ENCODE measurements at places on chromosomes 2 and 18.

- DNase-seq: no peak
These were observed 147.8 kb downstream of the TMEM18 start for GRCh38 chr2:529424-529823.

- no peak for DNase-seq
These were observed 109.1 kb upstream of the NCK2 start for GRCh38 chr2:105635564-105635963.

DNA sequence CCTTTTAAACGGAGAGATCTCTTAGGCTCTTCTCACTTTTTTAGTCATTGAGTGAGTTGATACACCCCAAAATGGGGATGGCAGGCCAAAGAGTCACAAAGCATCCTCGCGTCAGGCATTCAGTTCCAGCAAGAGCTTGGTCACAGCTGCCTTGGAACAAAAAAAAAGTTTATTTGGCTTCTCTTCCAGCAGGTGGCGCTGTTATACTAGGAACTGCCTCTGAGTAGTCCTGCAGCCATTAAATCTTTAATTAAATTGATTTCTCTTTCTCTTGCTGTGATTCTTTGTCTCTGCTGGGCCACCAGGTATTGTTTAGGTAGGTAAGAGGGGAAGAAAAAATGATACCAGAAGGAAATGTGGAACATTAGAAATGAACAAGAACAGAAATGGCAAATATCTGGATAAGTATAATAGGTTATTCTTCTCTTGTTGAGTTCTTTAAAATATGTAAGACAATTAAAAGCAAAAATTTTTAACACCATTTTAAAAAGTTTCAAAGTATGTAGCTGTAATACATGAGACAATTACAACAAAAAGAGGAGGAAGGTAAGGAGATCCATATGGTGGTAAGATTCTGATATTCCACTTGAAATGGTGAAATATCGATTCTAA, 175.1 kb downstream of the GALNT1 start:
- peak; percentile 27 for DNase-seq

- no peak for DNase-seq
These were observed 59.8 kb downstream of the INHBB start for GRCh38 chr2:120405759-120406099.

DNA sequence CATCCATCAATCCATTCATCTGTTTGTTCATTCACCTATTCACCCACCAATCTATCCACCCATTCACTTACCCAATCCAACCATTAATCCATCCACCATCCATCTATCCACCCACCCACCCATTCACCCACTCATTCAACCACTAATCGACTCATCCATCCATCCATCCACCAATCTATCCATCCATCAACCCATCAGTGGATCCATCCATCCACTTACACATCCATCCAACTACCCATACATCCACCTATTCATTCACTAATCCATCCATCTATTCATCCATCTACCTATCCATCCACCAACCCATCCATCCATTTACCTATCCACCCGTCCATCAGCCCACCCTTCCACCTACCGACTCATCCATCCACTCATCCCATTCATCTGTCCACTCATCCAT, 11.3 kb downstream of the MYO7B start:
- no peak for DNase-seq

DNA sequence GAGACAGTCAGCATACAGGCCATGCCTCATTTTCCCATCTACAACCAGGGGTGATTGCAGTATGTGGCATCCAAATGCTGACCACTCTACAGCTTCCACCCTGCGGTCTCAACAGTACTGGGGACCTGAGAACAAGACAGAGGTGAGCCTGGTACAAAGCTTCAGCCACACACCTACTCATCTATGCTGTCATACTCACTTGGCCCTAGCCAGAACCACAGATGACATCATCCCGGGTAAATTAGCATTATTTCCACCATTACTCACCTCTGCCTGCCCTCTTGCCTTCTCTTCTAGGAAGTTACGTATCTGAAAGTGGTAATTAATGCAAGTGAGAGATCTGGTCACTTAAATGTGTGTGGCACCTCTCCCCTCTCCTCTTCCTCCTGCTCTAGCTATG, 208.2 kb upstream of the ARL4C start:
- DNase-seq: no peak

GRCh38 chr18:48428475-48429177, 19.4 kb upstream of the ZBTB7C start:
- no peak for DNase-seq

- DNase-seq: no peak
These were observed 9.0 kb downstream of the DTNB start for GRCh38 chr2:25664183-25664964.

GRCh38 chr2:24049485-24050021, at the start of gene FKBP1B:
Gene FKBP1B (plus strand): TSS chr2:24049741. CDS start chr2:24049850, 109 bp downstream.
- DNase-seq: peak; percentile 51

DNA sequence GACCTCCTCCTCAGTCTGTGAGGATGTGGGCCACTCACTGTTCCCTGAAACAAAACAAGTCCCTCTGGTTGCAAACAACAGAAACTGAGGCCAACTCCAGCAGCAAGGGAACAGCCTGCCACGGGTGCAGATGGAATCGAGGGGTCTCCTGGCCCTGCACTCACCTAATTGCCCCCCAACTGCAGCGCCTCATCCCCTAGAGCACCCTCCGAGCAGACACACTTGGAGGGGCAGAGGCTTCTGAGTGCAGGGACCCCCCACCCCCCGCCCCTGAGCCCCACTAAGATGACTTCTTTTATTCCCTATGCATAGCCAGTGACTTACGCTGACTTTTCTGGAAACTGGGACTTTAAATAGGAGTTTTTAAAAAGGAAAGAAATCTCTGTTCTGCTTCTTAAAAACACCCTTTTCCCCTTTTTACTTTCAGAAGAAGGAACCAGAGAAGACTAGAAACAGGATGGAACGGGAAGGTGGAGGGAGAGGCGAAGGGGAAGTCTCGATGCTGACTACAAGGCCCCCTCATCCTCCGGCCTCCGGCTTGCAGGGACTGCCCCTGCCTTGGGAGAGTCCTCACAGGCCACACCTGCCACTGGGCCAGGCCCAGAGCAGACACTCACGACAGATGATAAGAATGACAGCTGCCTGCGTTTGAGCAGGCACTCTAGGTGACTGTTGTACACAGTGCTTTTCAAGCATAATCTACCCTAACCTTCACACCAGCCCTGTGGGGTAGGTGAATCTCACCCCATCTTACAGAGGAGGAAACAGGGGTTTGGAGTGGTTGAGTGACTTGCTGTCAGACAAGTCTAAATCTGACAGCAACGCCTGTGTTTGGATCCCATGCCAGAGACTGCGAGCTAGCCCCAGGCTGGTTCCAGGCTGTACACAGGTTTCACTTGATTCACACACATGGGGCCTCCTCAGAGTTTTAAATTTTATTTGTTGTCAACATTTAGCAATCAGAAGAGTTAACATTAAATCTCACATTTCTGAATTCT, 28.2 kb upstream of the BIN1 start:
- DNase-seq: no peak

GRCh38 chr2:111048856-111049768, 71.6 kb upstream of the BCL2L11 start:
- DNase-seq: no peak

DNA sequence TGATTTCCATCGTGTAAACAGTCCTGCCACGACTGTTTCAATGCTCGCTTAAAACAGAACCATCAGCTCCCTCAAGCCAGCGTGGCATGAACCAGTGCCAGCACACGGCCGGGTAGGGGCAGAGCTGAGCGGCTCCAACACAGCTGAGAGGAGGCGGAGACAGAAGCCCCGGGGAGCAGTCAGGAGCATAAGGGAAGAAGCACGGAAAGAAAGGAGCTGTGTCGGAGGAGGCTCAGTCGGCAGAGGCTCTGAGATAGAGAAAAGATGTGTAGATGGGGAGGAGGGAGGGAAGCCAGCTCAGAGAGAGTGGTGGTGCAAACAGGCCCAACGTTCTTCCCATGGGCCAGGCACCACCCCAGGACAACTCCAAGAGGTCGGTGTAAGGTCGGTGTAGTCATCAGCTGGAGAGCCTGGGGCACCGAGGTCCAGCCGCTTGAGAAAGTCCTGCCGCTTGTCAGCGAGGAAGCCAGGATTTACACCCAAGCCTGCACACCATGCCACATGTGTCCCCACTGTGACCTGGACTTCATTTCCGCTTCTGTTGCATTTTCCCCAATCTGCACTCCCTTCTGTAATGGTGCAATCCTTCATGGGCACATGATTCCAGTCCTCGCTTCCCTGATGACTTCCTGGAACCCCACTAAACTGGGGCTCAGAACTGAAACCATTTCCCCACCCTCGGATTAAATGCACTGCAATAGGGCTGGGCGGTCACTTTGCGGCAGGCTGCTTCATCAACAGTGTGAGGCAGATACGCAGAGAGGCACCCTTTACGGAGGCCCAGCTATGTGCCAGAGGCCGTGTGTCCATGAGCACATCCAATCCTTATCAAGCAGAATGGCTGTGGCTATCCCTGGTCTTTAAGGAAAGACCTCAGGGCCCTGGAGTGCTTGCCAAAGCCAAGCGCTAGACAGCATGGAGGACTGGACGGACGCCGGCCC, 43.5 kb downstream of the CYP27C1 start:
- no peak for DNase-seq

DNA sequence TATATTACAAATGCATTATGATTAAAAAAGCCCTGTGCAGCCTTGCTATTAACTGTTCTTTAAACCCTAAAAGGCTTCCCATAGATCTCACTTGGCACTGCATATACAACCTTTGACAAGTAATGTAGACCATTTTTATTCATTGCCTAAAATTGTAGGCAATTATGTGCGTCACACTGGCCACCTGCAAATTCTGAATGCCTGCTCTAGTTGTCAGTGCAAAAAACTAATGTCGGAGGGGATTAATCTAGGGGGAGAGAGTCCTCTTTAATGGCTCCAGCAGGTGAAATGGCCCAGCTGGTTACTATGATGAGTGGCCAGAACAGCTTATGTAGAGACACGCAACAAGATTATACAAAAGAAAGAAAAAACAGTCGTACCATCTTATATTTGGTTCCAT, 123.2 kb downstream of the OLA1 start:
- no peak for DNase-seq

- no peak for DNase-seq
These were observed 191.9 kb upstream of the TCF4 start for GRCh38 chr18:55779691-55780585.

DNA sequence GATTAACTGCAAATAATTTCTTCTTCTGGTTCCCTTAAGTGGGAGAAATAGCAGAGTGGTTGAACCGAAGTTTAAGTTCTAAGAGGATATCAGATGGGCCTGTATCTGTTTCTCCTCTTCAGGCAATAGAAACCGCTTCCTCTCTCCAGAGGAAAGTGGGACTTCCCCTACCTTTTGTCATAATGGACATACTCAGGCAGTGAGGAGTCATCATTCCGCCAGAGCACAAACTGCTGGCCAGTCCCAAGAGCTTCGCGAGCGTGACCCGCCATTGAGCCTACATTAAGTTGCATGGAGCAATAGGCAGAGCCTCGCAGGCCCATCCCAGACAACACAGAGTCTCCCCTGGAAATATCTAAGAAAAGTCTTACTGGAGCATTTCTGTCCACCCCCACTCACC, 158.9 kb downstream of the LDLRAD4 start:
- no peak for DNase-seq

DNA sequence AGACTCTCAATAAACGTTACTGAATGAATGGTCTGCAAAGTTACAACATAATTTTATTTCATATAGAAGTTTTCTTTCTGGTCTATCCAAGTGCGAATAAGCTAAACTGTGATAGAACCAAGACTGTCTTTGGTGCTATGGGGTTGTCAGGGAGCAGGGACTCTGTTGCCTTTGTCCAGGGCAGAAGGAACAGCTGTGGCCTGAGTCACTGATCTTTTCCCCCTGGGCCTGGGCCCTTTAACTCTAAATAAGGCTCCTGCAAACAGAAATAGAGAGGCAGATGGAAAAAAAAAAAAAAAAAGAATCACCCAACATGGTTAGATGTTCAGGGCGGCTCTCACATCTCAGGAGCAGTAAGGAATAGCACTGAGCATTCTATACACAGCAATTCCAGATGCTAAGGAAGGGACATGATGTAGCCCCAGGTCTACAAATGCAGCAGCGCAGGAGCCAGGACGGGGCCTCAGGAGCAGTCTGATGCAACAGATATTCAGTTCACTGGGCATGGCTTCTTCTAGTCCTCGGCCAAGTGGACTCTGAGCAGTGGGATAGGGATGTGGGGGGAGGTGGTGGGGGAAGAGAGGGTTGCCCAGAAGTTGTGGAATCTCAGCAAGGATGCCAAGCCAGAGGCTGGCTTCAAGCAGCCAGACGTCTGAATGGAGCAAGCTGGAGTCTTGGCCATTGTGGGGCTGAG, 247.1 kb upstream of the SIX2 start:
- DNase-seq: no peak

DNA sequence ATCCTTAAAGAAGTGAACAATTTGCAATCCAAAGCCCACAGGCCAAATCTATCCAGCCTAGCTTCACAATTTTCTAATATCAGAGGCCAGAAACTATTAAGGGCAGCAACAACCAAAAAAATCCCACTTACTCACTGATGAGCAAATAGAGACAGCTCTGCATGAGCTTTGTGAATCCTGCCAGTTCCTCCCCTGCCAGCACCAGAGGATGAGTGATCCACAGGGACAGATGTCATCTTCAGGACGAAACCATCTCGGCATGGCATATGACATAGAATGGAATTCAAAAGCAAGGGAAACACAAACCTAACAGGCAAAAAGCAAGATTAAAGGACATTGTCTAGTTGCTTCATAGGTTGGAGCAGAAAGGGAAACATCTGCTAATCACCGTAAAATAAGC, 2.2 kb upstream of the DSC2 start:
- DNase-seq: no peak

- DNase-seq: no peak
These were observed 1.9 kb upstream of the CRACDL start for GRCh38 chr2:98937906-98938305.

DNA sequence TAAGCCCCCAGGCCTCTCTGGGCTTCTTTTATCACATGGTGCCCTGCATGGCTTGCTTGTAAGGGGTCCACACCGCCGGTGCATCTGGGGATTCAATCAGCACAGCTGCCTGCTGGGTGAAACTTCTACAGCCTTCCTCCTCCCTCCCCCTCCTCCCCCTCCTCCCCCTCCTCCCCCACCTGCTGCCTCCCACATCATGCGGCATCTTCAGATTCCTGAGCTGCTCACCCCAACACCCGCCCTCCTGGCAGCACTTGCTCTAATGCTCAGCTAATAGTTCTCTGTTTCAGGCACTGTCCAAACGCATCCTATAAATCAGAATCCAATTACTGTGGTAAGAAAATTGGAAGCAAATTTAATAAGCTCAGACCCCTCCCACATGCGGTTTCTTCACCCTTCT, 150.7 kb downstream of the GALNT14 start:
- DNase-seq: no peak

GRCh38 chr2:98382739-98383138, 36.5 kb downstream of the CNGA3 start:
- DNase-seq: no peak
